Mammary epithelial cell (primary cell): ENCODE measurements at places on chromosomes 11 and 22. TPM values are rescaled to one million over a fixed set of nuclear protein-coding genes. Genes with fewer than 3 reads are reported as not detected.

DNA sequence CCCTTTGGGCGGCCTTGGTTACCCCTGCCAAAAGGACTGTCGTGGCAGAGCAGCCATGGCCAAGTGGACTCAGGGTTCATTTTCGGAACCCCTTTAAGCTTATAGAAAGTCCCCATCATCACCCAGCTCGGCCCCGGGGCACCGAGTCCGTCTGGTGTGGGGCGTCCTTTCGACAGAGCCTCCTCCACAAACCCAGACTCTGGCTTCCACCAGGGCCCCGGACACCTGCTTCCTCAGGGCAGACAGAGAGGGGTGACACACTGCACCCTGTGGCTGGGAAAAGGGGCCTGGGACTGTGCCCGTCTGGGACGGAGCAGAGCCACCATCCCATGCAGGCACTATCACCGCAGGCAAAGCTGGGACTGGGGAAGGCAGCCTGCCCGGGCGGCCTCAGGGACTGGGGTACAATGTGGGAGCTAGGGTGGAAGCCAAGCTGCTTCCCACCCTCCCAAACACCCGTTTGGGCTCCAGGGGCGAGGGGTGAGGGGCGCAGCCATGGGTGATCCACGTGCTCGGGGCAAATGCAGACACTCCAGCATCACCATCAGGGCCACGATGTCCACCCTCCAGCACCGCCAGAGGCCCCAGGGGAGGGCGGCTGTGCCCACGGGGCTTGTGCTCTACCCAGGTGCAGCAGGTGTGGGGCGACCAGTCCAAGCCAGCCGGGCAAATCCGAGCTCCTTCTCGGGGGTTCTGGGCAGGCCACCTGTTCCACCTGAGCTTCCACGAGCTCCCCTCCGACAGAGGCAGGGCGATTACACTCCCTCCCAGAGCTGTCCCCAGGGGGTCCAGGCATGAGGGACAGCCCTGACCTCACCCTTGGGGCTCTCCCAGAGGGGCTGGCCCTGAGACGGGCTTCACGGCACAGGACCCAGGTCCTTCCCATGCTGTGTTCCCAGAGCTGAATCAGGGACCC lies 11.7 kb upstream of the MRPL23 start:
- no peak for DNase-seq

DNA sequence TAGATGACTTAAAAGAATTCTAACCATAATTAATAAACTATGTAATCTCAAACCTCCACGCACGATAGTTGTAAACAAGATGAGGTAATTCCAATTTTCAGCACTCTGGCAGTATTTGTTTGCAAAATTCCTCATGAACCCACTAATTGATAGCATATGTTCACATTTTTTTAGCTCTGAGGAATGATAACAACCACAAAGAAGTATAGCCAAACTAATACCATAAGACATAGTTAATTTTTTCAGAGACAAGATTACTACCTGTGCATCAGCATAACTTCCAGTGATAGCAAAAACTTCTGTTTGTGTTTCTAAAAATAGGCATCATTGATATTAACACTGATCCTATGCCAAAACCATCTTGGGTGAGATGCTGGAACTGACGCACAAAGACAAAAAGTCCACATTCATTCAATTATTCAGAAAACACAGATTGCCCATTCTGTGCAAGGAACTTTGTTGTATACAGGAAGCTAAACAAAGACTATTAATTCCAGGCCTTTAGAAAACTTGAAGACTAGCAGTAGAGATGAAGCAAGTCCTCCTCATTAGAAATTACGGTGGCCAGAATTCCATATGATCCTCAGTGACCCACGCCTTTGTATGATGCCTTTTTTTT lies 57.7 kb downstream of the PDGFD start:
- no peak for DNase-seq

DNA sequence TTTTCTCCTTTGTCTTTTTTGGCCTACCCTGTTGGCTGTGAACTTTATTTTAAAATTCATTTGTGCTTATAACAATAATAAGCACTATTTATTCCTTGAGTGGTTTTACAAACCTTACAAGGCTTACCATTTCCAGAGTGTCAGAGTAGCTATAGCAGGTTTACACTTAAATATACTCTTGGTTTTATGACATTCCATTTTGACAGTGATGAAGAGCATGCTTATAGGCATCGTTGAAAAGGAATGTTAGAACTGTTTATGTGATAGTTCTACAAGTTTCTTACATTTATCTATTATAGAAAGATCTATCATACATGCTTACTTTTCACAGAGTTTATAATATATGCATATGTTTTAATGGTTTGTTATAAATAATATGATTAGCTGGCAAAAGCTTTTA lies 84.1 kb downstream of the PDE3B start:
- no peak for DNase-seq

- no peak for DNase-seq
Measured at GRCh38 chr11:66723693-66724092, 5.3 kb downstream of the SPTBN2 start.

C11orf52 gene
- total RNA-seq: 0.59 and 1.6 TPM in 2 replicates

DNA sequence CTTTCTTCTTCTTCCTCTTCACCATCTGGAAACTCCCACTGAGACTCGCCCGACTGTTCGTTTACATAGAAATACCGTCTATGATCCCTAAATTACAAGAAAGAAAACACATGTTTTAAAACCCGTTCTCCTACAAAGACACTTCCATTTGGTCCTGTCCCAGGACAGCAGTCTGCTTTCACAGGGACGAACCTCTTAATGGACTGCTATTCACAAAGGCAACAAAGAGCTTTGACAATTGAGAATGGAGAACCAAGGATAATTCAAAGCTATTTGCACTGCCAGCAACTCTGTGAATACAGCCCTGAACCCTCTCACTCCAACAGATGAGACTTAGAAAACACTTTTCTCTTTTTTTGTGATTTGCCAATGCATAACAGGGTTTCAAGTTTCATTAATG lies 16.3 kb upstream of the AGBL2 start:
- no peak for DNase-seq

OR51E2 gene
- total RNA-seq: not detected in 2 replicates

DNA sequence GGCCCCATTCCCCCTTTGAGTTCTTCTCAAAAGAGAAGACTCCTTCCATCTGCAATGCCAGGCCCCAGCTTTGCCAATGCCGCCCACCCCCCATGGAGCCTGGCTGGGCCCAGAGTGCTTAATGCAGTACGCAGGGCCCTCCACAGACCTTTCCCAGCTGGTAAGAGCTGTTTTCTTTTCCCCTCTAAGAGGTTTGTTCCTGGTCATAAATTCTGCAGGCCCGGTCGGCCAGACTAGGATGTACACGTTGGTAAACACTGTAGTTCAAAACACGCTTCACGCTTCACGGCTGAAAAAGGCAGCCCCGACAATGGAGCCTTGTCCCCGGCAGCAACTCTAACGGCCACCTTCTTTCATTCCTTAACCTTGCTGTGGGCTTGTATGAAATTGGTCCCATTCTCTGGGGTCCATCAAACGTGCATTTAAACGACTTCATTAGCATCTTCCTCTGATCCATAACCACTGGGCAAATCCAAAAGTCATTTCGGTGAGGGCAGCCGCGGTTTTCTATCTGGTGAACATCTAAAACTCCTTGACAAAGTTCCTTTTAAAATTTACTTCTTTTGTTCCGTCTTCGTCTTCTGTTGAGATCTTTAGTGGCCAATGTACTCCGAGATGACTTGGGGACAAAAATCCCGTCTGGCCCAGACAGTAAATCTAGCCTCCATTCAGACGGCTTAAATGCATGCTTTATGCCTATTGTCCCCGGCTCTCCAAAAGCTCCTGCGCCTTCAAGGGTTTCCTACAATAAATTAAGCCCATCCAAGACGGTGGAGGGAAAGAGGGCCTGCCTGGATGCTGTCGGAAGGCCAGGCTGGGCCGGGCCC lies 60.0 kb upstream of the MYEOV start:
- DNase-seq: no peak

DNA sequence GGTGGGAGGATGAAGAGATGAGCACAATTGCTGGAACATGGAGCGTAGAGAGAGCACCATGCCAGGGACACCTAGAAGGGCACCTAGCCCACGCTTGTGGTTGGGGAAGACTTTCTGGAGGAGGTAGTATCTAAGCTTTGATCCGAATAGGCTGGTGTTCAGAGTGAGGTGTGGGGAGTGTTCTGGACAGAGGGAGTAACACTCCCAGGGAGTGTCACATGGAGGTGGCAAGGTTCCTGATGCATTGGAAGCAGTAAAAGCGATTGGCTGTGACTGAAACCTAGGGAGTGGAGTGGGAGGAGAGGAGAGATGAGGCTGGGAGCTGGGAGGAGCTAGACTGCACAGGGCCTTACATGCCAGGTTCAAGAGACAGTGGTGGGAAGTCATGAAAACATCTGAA lies 188.0 kb upstream of the NCAM1 start:
- no peak for DNase-seq

LRRC74B gene
- not detected for total RNA-seq

DNA sequence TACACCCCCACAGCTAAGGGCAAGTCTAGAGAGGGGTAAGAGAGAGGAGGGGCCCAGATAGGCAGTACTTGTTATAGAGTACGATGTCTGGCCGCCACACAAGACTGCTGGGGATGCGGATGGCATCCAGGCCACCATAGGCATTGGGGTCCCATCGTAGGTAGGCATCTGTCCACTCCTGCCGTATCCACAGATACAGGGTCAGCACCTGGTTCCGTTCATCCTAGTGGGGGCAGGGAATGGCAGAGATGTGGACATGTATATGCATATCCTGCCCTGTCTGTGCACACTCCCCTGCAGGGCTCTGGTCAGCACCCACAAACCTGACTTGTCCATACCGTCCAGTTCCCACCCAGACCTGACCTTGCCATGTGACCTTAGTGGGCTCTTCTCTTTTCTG lies 2.1 kb downstream of the CHRNA10 start:
- DNase-seq: no peak

DNA sequence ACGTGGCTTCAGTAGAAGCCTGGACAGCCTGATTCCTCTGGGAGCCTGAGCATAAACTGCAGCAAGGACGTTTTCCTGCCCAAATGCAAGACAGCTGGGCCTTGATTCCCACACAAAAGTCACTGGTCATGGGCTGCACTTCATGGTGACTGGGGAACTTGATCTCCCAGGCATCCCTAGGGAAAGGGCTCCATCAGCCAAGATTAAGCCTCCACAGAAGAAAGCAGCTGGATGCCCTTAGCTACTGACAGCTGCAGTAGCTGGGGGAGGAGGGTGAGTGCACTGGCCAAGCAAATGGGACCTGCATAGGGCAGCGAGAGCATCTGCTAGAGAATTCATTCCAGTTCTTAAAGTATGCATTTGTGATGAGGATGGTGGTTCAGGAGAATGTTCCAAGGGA lies 267.4 kb upstream of the ISX start:
- DNase-seq: no peak

GRCh38 chr11:133123366-133123765 lies 408.9 kb downstream of the OPCML start:
- no peak for DNase-seq

GRCh38 chr11:43164831-43165230 lies 147.0 kb upstream of the API5 start:
- DNase-seq: no peak
